EH (cell line): ENCODE measurements at places on chromosomes 5 and 9.
A peak's percentile ranks its signal among the peaks of the same experiment; 100 is the strongest.

DNA sequence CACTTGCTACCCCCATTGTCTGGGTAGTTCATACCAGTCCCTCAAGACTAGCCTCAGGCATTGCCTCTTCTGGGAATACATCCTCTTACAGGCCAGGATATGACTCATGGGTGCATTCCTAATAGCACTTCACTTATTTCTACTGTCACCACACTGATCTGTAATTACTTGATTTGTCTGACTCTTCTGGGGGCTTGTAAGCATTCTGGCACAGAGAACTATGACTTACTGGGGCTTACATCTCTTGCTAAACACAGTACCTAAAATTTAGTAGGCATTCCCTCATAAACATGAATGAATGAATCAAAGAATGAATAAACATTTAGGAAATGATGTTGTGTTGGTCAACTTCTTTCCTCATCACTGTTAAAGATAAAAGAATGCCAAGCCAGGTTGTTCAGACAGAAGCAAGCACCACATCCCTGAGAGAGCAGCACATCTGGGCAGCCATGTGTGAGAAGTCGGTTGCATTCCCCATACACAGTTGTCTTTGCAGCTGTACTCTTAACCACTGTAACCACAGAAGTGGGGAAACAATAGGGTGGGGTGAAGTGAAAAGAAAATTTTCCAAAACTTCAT is 27.6 kb downstream of the IL7R start:
- DNase-seq = peak; percentile 97

GRCh38 chr5:162037431-162037830 is 30.1 kb upstream of the GABRG2 start:
- no peak for DNase-seq

GRCh38 chr9:134130503-134131375 is 5.1 kb upstream of the WDR5 start:
- no peak for DNase-seq

DNA sequence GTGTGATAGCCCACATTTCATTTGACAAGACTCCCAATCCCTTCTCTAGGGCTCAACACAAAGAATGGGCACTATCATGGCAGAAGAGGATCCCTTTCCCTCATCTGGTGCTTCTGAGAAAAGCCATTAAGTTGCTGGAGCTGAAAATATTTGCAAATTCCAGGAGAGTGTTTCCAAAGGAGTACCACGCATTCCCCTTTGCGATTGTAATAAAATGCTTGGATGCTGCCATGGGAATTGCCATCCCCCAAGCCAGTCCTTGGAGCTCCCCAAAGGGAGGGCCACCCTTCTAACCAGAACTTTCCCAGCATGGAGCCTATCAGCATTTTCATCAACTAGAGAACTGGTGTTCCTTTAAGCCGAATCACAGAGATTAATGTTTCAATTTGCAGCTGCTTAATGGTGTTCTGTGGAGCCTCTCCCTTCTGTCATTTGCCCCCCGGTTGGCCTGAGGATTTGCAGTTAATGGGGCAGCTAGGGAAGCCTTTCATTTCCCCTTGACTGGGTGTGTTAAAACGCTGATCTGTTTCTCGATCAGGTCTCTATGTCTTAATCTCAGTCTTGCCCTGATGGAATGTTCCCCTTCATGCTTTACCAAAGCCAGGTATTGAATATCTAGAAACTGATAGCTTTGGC is 133.0 kb downstream of the ENC1 start:
- peak; percentile 16 for DNase-seq

GRCh38 chr5:180540050-180540694 is 46.0 kb downstream of the CNOT6 start:
- no peak for DNase-seq

GRCh38 chr9:109880276-109881169 is 100.5 kb downstream of the PALM2AKAP2 start:
- peak; percentile 52 for DNase-seq

GRCh38 chr5:133820507-133820906 is 147.9 kb downstream of the C5orf15 start:
- DNase-seq = peak; percentile 58

DNA sequence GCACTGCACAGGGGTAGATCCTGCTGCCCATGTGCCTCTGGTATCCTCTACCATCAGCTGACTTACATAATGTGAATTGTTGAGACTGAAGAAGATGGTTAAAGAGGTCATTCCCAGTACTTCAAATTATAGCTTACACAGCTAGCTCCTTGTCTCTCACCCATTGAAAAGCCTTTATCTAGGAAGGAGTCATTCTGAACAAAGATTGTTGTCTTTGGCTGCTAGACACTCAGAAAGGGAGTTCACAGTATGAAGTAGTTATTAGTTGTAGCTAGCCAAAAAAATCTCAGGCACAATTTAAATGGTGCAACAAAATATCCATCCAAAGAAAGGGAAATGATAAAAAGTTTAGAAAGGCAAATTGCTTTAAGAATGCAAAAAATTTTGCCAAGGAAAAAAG is 102.0 kb upstream of the NREP start:
- peak; percentile 57 for DNase-seq

DNA sequence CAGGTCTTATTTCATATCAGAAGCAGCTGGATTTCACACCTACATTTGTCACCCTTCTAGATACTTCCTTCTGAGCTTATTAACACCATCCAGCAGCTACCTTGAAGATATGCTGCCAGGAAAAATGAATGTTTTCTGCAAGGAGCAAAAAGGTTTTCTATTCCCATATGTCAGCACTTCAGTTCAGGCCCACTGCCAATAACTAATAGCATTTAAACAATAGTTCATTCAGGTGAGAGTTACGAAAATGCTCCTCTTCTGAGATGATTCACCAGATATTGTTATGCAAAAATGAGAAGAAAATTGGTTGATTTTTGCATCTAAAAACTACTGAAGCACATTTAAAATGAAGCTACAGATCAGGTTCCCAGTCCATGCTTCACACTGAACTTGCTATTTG is 56.4 kb upstream of the ISL1 start:
- no peak for DNase-seq

DNA sequence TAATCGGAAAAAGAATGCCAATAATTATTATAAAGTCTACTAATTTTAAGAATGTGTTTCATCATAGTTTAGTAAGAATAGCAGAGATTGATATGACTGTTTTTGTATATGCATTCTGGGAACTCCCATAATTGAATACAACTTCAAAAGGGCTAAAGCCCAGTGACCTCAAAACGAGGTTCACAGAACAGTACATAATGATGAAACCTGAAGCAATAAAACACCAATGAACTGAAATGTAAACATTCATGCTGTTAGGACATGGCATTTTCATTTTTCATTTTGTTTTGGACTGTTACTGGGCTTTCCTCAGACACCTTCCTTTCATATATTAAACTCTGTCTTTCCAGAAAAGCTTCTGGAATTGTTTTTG is 684 bp upstream of the JMY start:
- peak; percentile 42 for DNase-seq
